ENCODE measurements at places on chromosomes 7 and 10.

GRCh38 chr7:33870120-33870519 is 35.2 kb upstream of the BMPER start:
- no peak for DNase-seq

- DNase-seq = peak; percentile 58
Observed at GRCh38 chr7:150405584-150406311, 26.6 kb downstream of the ZNF775 start.

DNA sequence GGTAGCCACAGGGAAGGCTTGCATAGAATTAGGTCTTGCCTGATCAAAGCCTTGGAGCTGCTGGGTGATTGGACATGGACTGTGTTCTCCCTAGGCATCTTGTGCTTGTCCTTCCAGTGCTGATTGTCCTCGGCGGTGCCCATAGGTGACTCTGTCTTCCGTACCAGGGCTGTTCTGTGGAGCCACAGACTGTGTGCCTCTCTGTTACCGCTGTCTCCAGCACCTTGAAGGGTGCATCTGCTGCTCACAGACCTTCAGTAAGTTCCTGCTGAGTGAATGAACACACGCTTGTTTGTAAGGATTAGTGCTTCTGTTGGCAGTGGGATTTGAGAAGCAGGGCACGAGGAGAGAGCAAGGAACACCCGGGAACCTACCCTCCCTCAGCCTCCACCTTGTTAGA is 116.7 kb downstream of the CELF2 start:
- no peak for DNase-seq

DNA sequence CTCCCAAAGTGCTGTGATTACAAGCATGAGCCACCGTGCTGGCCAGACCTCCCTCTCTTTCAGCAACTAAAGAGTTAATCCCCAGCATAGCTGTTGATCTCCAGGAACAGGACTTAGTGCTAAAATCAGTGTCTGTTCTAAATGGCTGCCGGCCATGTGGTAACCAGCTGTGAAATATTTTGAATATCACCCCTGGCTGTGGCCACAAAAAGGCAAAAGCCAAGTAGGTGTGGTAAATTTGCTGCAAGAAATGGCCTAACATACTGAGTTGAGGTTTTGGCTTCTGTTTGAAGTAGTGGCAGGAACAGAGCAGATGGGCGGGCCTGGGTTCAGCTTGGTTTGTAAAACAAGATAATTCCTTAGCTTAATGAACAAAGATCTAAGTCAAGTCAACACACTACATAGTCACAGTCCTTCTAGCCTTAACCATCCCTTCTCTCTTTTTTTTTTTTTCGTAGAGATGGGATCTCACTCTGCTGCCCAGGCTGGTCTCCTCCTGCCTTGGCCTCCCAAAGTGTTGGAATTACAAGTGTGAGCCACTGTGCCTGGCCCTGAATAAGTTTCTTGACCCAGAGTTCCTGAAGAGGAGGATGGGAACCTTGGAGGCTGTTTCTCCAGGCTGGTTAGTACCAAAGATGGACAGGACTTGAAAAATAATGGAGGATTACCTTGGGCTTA is 22.7 kb upstream of the AGFG2 start:
- DNase-seq = no peak

DNA sequence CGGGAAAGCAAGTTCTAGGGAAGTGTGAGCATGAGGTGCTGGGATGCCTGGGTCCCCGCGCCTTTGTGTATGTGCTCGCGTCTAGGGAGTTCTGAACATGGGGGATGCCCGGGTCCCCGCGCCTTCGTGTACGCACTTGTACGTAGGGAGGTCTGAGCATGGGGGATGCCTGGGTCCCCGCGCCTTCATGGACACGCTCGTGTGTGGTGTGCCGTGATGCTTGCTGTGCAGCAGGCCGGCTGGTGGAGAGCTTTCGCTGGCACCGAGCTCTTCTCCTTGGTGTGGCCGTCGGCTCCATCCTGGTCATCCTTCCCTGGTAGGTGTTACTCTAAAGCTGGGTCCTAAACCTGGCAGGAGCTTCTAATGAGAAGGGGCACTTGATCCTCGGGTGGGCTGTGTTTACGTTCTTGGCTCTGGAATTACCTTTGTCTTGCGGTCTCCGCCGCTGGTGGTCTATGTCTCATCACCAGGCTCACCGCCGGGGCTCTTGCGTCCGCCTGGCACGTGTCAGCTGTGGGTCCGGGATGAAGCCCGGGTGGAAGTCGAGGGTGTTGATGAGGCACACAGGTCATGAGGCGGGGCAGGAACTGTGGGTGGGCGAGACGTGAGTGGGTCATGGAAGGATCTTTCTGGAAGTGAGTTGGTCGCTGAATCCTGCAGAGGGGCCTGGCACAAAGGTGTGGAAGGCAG is 63.5 kb downstream of the DNAJB6 start:
- DNase-seq = no peak

DNA sequence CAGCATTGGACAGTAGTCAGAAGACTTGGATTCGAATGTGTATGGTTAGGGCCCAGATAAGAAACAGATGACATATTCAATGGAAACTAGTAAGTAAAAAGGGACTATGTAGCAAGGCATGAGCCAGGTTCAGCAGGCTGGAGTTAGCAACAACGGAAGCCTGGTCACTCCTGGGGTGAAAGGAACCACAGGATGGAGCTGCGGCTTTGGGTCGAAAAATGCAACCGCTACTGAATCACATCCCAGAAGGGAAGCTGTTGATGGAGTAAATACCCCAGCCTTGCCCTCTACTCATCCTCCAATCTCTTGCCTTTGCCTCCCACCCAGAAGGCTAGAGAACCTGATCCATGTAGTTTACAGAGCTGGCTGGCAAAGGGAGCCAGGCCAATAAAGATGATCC is 37.5 kb upstream of the EGR2 start:
- DNase-seq = no peak

DNA sequence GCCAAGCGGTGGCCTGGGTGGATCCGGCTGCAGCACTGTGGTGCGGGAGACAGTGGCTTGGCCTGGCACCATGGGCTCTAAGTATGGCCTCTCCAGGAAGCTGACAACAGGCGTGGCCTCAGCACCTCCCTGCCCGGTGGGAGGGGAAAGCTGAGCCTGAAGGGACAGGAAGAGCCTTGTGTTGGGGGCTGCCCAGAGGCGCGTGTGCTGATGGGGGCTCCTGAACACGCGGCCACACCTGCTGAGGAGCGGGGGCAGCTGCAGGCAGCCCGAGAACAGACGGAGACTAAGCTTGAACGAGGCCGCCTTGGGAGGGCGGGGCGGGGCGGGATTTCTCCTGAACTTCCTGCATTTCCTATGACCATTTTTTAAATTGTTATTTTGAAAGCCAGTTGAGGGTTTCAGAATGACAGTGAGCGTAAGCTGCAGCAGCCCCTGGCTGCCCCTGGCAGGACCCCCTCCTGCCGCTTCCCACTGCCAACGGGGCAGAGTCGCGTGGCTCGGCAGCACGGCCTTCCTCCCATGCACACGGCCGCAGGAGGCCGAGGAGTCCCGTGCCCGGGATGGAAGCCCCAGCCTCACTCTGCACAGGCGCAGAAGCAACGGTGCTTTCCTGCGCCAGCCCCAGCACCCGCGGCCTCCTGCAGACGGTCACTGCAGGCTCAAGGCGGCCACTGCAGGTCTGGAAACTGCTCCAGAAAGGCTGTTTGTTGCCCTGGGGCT is 43.2 kb downstream of the DPYSL4 start:
- no peak for DNase-seq

- no peak for DNase-seq
Observed at GRCh38 chr7:101701153-101701794, 72.2 kb upstream of the MYL10 start.

DNA sequence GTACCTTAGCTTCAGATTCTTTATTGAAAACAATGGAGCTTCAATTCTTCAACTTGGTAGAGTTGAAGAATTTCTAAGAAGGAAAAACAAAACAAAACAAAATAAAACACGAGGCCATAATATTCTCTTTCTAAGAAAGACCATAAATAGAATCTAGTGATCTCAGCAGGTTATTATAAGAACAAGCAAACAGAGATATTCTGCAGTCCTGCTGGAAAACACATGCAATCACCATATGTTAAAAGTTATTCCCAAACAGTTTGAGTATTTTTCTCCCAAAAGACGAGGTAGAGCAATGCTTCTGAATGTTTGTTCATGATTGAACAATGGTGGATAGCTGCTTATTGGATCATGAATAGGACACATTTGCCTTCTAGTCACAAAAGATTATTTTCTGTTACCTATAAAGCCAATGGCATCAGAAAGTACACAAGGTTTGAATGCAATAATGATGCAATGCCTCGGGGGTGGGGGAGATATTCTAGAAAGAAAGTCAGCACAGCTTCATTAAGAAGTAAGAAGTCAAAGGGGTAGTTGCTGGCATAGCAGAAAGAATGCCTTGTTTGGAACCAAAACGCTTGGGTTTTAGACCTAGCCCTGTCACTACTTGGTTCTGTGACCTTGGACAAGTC is 59.3 kb downstream of the CREB3L2 start:
- no peak for DNase-seq

DNA sequence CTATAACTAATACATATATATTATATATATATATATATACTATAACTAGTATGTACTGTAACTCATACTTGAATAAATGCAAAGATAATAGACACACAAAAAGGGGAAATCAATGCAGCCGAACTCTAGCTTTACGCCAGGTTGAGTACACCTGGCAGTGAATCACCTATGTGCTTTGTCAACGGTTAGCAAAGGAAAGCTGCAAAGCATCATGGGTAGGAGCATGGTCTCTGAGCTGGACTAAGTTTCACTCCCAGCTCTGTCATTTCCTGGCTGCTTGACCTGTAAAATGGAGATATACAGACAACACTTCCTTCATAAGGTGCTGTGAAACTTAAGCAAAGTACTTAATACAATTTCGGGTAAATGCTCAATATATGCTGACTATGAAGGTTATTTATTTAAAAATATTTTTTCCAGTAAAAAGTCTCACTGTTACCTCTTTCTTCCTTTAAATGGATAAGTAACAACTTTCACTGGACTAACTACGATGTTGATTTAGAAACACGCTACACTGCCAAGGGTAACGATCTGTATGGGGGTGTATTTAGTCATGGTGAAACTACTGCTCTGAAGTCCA is 61.7 kb upstream of the ITGA8 start:
- DNase-seq = no peak

DNA sequence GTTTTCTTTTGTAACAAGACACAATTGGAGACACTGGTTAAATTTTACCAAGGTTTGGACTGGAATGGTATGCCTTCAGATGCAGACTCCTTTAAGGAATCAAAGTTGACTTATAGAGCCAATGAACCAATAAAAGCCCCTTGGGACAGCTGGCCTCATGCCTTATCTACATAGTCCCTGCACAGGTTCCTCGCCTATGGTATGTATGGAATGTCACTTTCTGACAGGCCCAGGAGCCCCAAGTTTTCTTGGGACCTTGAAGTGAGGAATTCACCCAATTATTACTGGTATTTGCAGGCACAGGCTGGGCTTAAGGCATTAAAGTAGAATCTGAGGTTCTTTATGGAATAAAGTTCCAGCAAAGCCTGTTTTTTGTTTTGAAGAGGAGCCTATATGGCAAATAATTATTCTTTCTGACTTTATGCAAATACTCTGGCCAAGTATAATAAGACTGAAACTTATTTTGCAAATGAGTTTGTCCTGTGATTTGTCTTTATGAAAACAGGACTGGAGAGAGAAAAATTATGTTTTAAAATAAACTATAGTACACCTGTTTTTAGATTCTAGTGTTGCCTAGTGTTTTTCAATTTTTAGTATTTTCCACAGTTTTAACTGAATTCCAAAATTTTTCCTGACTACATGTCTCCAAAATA is 24.1 kb upstream of the DNMBP start:
- DNase-seq = no peak

- DNase-seq = no peak
Observed at GRCh38 chr10:72007246-72007892, 43.2 kb downstream of the CHST3 start.

DNA sequence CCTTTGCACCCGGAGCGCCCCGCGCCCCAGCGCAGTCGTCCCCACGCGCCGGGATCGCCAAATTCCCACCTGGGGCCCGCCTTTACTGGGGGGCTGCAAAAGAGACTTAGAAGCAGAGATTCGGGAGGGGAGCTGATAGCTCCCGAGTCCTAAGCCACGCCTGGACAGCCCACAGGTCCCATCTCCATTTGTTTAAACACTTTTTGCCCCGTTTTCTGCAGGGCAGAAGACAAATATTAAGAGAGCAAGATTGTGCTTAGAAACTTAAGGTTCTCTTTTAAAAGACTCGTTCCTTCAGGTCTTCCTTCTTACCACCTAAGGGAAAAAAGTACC is 299.1 kb upstream of the NFE2L3 start:
- DNase-seq = no peak

GRCh38 chr7:93279541-93279940 is 47.4 kb downstream of the VPS50 start:
- no peak for DNase-seq

DNA sequence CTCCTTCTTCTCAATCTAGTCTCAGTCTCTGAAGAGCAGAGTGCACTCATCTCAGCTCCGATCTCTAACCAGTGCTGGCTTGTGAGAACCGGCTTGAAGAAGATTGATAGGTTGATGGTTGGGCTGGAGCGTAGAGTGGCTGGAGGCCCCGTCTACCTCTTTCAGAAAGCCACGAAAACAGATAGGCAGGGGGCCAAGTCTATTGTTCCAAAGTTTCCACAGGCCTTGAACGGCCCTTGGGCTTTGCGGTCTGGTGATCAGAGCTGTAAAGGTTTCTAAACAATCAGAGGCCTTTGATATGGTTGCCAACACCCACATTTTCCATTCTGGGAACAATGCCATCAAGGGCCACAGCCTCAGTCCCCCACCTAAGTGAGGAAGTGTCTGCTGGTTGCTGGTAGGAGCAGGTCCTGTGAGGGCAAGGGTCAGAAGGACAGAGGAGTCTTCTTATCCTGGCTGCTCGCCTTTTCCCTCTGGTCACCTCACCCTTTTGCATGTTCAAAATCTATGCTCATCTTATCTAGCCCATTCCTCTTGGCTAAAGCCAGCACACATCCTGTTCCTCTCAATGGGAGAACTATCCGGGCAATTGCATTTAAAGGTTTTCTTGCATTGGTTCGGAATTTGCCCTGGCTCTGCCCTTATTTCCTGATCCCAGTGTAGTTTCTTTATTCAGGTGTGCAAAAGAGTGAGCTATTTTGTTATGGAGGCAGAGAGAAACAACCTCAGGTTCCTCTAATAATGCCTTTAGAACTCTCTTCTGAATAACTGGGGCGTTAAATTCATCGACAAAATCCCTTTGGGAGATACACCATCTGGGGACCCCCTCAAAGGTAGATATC is 70.3 kb upstream of the KMT2E start:
- DNase-seq = no peak

- no peak for DNase-seq
Observed at GRCh38 chr7:98284335-98285036, 3.0 kb downstream of the BRI3 start.
